ENCODE measurements at places on chromosomes 2 and 18. TPM values are rescaled to one million over a fixed set of nuclear protein-coding genes. Genes with fewer than 3 reads are reported as not detected.
A peak's percentile ranks its signal among the peaks of the same experiment; 100 is the strongest.

DNA sequence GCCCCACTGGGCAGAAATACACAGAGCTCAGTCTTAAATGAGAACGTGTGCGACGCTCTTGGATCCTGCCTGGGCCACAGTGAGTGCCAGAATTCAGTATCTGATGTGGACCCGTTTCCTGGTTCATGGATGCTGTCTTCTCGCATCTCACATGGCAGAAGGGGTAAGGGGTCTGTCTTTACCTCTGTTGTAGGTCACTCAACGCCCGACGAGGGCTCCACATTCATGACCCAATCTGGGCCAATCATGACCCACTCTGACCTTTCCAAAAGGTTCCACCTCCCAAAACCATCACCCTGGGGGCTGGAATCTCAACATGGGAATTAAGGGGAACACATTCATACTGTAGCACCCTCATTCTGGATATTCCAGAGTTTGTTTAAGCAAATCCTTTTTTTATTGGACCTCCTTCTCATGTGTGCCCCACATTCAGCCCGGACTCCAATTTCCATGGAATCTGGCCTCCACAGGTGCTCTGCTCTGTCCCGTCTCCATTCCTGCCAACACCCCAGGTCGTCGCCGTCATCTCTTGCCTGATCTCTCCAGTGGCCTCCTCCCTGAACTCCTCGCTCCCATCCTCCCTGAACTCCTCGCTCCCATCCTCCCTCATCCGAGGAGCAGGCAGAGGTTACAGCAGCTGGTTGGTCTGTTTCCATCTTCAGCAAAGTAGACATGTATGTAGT, 78.9 kb upstream of the OTOS start:
- no peak for DNase-seq

DNA sequence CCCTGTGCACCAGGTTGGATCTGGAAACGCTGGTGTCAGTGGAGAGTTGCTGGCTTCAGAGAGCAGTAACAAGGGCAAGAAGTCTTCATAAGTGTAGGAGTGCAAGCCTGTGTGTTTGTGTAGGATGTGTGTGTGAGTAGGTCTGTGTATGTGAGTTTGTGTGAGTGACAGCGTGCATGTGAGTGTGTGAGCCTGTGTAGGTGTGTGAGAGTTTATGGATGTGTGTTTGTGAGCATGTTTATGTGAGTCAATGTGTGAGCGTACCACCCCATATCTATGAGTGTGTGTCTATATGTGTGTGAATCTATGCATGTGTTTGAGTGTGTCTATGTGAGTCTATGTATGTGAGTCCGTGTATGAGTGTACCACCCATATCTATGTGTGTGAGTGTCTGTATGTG, 86.5 kb upstream of the ATG16L1 start:
- DNase-seq: no peak

- DNase-seq: peak; percentile 6
Measured at GRCh38 chr2:238255636-238256035, 15.8 kb upstream of the HES6 start.

GRCh38 chr2:70920367-70920715, 15.4 kb upstream of the ATP6V1B1 start:
- no peak for DNase-seq

GRCh38 chr18:51097021-51097822, 67.2 kb downstream of the SMAD4 start:
- DNase-seq: no peak

DNA sequence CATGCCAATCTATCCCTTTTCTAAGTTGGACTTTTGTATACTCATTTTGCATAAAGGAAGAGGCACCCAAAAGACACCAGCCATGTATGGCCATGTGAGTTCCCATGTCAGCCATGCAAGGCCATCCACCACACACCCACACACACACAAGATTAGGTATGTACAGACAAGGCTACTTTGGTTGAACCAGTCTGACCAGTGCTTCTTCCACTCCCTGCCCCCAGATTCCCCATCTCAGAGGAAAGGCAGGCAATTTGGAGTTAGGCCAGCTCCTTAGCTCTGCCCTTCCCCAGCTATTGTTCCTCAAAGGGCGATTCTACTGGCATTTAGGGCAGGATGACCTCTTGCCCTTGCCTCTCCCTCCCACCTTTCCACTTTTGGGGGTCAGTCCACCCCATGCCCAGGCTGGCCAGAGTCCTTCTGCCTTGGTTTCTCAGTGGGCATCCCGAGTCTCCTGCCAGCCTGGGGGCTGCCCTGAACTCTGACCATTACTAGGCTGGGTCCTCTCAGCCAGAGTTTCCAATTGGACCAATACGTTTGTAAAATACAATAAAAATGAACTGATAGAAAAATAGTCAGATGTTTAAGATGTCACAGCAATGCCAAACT, 101.1 kb downstream of the ZBTB7C start:
- DNase-seq: no peak

- DNase-seq: no peak
Measured at GRCh38 chr2:80573950-80574349, 269.4 kb upstream of the LRRTM1 start.

DNA sequence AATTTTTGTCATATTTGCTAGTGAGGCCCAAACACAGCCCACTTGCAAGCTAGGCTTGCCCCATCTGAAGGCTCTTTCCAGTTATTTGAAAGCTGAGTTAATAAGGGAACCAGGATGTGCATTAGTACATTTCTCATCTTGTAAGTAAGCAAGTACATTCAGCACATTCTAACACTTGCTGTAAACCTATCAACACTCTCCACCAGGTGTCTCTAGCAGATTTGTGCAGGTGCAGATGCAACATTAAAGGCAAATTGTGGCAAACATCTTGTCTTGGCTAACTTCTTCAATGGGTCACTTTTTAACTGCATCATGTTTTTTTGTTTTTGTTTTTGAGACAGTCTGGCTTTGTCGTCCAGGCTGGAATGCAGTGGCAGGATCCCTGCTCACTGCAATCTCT, 25.3 kb upstream of the MFSD6 start:
- DNase-seq: no peak

- peak; percentile 69 for DNase-seq
Measured at GRCh38 chr2:109351164-109351756, 222.3 kb downstream of the SH3RF3 start.

DNA sequence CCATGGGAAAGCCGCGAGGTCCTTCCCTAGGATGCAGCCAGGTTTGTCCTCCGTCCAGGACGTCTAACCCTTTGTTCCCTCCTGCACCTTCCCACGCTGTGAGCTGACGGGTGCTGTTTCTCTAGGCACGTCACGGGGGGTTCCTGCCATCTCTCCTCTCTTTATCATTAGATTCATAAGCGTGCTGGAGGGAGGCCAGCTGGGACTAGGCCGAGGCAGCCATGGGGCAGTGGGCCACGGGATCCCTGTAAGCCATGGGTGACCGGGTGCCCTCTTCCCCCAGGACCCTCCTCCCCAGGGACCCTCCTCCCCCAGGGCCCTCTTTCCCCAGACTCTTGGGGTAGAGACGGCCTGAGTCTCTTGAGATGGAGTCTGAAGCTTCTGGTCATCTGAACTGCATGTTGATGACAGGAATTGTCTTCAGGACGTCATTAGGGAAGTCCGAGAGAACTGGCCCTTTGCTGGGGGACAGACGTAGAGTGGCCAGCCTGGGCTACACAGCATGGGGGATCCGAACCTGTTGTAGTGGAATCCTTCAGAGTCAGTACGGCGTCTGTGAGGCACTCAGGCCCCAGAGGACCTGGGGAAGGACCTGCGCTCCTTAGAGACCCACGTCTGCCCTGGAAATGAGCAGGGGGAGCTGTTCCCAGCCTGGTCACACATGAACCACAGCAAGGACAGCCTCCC, 108.1 kb downstream of the TPO start:
- no peak for DNase-seq

The SULT1C4 gene
- 10.6 TPM for total RNA-seq
